Tibial nerve (tissue), 4 donors: ENCODE measurements at places on chromosomes 2 and 18. TPM values are rescaled to one million over a fixed set of nuclear protein-coding genes. Genes with fewer than 3 reads are reported as not detected.
A peak's percentile ranks its signal among the peaks of the same experiment; 100 is the strongest.

DNA sequence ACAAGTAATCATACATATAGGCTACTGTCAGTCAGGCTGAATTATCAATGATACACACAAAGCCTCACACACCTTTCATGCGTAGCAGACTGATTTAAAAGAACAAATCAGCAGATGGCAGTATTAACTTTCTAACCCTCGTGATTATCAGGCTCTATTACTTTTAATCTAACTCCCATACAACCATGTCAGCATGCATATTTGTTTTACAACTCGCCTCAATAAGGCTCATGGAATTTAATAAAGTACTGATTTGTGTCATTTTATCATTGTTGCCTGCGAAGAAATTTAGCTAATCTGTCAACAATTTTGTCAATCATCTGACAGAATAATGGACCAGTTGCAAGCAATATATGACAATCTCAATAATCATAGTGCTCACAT, 82.8 kb downstream of the SLC25A12 start:
- DNase-seq = no peak

GRCh38 chr2:111121028-111121827, 514 bp downstream of the BCL2L11 start:
- DNase-seq = peak; percentile 14

DNA sequence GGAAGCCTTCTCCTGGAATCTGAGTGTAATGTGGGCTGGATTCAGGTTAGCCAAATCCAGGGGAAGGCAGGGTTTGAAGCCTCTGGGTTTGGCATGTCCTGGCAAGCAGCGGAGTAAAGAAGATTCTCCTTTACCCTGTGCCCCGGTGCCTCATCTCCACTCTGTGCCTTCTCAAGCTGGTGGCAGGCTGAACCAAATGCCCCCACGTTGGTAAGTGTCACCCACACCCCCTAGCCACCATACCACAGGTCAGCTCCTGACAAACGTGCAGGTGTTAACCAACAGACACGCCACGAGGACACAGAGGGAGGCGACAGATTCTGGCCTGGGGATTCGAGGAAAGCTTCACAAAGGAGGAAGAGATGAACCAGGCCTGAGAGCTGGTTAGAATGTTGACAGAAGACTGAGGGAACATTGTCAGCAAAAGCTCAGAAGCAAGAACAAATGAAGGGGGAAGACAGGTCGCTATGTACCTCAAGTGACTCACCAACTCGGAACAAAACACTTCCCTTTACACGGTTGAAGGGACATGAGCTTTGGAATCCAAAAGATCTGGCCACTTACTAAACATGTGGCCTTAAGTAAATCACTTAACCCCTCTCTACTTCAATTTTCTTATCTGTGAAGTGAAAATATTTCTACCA, 85.2 kb upstream of the LCLAT1 start:
- DNase-seq = no peak

GRCh38 chr2:37898448-37898847, 26.6 kb upstream of the RMDN2 start:
- DNase-seq = no peak

DNA sequence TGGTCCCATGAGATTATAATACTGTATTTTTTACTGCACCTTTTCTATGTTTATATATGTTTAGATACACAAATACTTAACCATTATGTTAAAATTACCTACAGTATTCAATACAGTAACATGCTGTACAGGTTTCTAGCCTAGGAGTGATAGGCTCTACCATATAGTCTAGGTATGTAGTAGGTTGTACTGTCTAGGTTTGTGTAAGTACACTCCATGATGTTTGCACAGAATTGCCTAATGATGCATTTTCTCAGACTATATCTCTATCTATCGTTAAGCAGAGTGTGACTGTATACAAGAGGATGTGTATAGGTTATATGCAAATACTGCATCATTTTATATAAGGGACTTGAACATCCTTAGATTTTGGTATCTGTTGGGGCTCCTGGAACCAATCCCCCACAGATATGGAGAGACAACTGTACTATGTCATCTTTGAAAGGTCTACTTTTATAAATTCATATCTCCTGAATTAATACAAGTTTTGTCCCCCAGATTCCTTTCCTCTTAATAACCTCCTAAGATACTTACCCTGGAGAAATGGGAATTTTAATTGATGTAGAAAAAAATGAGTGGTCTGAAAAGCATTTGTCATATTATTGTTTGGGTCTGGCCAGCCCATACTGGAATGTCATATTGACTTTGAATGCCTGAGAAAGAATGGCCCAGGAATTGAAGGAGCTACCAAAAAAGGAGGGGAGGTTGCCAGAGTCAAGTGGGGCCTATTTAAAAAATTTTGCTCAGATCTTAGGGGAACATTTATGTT, 36.6 kb downstream of the EHBP1 start:
- DNase-seq = no peak

- DNase-seq = no peak
Observed at GRCh38 chr2:137192366-137193310, 427.3 kb downstream of the THSD7B start.

- no peak for DNase-seq
Observed at GRCh38 chr18:63054901-63055584, 264.5 kb downstream of the BCL2 start.

GRCh38 chr2:228793116-228793515, 478.0 kb downstream of the PID1 start:
- no peak for DNase-seq

DNA sequence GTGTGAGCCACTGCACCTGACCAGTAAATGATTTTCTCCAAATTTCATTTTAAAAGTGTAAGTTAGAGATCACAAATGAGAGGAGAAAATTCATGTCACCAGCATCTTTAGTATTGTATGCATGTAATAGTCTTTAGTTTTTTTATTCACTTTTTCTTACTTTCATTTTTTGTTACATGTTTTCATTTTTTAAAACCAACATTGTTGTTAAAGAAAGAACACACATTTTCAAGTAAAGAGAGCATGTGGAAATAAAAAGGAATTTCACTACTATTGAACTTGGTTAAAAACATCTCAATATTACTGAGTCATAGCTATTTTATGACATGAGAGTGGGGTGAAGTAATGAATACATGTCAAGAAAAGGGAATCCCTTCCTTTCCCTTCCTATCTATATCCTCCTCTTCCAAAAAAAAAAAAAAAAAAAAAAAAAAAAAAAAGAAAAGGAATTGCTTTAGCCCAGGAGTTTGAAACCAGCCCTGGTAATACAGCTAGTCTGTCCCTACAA, 29.1 kb upstream of the PMAIP1 start:
- no peak for DNase-seq

PTPN2 gene
- total RNA-seq = 50.5 TPM

GPR45 gene
- not detected for total RNA-seq
